ENCODE measurements at places on chromosomes 2 and 18.

- no peak for DNase-seq
These were observed 42.2 kb downstream of the TAF4B start for GRCh38 chr18:26268454-26268853.

- DNase-seq: no peak
These were observed 515.2 kb upstream of the FANCL start for GRCh38 chr2:58756336-58756735.

DNA sequence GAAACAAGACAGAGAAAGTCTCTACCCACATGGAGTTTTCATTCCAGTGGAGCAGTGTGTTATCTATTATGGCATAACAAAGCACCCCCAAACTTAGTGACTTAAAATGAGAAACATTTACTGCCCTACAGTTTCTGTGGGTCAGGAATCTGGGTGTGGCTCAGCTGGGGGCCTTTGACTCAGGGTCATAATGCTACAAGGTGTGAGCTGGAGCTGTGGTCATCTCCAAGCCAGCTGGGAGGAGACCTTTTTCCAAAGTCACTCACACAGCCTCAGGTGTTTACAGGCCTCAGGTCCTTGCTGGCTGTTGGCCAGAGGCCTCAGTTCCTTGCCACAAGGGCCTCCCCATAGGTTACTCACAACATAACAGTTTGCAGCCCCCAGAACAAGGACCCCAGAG is 169.2 kb downstream of the ETAA1 start:
- DNase-seq: no peak

GRCh38 chr2:207230261-207231105 is 64.7 kb upstream of the KLF7 start:
- DNase-seq: no peak

- no peak for DNase-seq
These were observed 38.8 kb upstream of the ERMN start for GRCh38 chr2:157364257-157364974.

DNA sequence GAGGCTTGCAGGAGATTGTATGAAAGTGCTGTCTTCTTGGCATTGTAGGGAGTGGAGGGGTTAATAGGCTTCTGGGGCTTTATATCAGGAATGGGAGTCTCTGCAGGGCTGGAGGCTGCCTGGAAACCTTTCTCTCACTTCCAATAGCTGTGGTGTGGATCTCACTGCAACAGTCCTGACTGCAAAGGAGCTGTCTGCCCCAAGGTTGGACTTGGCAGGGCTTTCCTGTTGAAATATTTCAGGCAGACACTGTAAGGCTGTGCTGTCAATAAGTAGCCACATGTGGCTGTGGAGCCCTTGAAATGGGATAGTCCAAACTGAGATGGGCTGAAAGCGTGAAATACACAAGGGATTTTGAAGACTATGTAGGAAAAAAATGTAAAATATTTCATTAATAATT is 399.1 kb upstream of the SPRED2 start:
- no peak for DNase-seq

GRCh38 chr2:119263656-119264055 is 40.0 kb downstream of the STEAP3 start:
- DNase-seq: no peak

GRCh38 chr2:158890296-158890905 is 78.0 kb upstream of the TANC1 start:
- no peak for DNase-seq

DNA sequence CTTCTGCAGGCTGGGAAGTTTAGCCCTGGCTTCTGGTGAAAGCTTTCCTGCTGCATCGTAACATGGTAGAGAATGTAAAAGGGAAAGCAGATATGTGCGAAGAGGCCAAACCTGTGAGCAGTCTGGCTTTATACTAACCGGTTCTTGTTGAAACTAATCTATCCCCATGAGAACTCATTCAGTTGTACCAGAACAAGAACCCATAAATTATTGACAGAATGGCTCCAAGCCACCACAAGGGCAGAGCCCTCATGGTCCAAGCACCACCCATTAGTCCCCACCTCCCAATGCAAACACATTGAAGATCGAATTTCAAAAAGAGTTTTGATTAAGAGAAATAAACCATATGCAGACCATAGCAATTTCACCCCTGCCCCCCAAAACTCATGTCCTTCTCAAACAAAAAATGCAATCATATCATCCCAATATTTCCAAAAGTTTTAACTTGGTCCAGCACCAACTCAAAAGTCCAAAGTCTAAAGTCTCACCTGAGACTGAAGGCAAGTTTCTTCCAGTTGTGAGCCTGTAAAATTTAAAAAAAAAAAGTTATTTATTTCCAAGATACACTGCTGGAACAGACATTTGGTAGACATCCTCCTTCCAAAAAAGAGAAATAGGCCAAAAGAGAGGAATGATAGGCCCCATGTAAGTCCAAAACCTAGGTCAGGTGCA is 318.9 kb downstream of the CNTNAP5 start:
- no peak for DNase-seq

DNA sequence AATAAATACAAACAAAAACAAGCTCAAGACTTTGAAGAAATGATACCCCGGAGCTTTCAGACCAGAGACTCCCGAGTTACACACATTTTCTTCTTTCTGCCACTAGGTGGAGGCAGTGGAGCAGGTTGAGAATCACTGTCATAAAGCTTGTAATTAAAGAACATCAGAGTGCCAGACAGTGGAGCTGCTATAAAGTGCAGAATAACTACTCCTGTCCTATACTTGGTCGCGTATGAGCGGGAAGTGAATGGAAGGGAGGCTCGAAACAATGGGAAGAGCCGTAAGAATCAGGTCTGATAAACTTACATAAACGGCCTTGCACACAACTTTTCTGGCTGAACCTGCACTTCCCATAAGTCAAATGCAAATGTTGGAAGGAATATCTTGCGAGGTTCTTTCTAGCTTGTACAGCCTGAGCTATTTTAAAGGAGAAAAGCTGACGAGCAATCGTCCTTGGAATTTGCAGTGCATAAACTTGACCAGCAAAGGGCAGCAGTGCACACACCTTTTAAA is 189.0 kb downstream of the RPIA start:
- peak; percentile 46 for DNase-seq

GRCh38 chr18:6741232-6741663 is 11.7 kb downstream of the ARHGAP28 start:
- DNase-seq: no peak

- DNase-seq: no peak
These were observed 59.5 kb downstream of the PUM2 start for GRCh38 chr2:20291106-20291564.

GRCh38 chr2:125559186-125559585 is 1096.8 kb upstream of the GYPC start:
- DNase-seq: no peak

GRCh38 chr2:127040169-127040568 is 66.8 kb downstream of the BIN1 start:
- DNase-seq: no peak

DNA sequence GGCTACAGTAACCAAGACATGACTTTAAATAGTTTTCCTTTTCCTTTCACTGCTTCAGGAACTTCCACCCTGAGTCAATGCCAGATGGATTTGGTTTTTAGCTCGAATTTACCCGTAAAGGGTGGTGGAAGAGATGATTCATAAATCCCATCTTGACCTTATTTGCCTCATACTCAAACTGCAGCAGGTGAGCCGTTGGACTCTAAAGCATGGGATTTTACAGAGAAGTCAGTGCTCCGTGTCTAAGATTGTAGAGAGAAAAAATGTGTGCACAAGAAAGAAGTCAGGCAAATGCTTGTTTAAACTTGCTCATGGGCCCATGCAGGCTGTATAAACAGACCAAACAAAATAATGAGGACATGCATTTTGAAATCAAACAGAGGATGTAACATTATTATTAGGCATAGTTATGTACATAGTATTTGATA is 369.7 kb upstream of the TRIB2 start:
- DNase-seq: no peak

DNA sequence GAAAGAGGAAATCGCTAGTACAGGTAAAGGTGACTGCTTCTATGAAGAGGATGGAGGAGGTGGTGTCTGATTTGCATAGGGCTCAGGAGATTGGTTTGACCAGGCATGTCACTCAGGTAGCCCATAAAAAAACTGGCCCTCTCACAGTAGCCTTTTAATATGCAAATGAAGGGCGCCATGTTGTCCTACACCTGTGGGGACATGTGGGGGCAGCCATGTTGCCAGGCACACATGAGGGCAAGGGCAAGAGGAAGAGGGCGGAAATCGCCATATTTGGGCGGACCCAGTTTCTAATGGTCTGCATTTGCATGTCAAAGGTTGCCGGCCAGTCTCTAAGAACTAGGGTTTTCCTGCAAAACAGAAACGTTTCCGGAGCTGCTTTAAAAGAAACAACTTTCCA is 1330.6 kb downstream of the DSC3 start:
- no peak for DNase-seq

DNA sequence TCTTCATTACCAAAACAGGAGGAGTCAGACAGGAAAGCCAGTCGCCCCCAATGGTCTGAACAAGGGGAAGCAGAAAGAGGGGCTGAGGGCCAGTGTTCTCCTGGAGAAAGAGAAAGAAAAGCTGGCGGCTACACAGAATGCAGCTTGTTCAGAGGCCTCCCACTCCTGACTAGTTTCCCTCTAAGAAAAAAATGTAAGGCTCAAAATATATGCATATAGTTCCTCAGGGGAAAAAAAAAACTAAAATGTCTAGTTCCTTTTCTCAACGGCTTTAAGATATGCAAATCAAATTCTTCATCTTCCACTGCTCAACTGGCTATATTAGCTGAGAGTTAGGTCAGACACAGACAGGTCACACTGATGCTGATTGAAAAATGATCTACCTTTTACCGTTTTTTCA is 18.6 kb downstream of the MBOAT2 start:
- no peak for DNase-seq

DNA sequence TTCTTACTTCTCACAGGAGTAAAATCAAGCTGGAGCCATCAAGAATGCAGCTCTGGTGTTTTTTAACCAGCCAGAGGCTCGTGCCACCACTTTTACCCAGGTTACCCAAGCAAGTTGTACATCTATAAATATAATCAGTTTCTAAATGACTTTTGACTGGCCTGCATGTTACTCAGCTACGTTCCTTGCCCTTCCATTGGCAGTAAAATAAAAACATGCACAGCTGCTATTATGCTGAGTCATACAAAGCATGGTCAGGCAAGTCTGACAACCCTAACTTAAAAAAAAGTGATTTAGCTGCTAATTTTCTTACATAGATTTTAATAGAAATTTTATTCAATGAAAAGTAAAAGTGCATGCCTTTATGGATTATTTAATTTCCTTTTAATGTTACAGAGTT is 111.7 kb upstream of the CSRNP3 start:
- no peak for DNase-seq

- DNase-seq: no peak
These were observed 49.1 kb upstream of the MAPRE3 start for GRCh38 chr2:26921323-26921722.

DNA sequence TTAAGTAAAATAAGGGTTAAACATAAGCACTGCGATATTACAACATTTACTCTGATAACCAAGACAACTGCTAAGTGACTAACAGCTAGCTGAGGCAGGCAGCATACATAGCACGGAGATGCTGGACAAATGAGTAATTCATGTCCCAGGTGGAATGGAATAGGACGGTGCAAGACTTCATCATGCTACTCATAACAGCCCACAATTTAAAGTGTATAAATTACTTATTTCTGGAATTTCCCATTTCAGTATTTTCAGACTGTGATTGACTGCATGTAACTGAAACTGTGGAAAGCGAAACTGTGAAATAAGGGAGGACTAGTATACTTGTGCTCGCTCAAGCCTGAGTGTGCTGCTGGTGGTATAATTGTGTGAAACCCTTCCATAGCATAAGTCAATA is 12.9 kb downstream of the IER3IP1 start:
- DNase-seq: no peak

DNA sequence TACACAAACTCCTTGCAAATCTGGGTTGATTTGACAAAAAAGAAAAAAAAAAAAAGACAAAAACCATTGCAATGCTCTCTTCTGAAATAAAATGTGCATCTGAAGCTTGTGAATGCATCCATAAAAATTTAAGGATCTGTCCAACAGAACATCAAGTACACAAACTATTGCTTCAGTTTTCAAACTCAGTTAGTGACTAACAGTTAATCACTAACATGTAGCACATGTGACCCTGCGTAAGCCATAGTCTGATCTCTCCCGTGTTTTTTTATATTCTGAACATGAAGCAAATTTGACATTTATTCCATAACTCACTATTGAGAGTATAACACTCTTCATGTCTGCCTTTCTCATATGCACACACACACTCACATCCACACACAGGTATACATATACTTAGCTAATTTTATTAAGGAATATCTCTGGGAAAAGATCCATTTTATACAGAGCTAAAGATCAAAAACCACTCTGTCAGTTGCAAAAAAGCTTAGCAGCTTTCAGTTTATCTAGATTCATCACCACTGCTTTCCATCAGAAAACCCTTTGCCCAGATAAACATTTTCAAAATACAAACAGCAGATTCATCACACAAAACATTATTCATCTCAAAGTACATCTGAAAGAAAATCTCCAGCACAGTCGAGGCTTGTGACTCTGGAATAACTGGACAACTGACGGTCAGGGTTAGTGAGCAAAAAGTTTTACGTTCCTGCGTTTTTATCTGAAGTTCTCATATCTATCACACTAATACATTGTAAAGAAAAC is 1000.4 kb upstream of the ACVR2A start:
- DNase-seq: no peak

- no peak for DNase-seq
These were observed 2.1 kb upstream of the HAAO start for GRCh38 chr2:42794271-42795046.

DNA sequence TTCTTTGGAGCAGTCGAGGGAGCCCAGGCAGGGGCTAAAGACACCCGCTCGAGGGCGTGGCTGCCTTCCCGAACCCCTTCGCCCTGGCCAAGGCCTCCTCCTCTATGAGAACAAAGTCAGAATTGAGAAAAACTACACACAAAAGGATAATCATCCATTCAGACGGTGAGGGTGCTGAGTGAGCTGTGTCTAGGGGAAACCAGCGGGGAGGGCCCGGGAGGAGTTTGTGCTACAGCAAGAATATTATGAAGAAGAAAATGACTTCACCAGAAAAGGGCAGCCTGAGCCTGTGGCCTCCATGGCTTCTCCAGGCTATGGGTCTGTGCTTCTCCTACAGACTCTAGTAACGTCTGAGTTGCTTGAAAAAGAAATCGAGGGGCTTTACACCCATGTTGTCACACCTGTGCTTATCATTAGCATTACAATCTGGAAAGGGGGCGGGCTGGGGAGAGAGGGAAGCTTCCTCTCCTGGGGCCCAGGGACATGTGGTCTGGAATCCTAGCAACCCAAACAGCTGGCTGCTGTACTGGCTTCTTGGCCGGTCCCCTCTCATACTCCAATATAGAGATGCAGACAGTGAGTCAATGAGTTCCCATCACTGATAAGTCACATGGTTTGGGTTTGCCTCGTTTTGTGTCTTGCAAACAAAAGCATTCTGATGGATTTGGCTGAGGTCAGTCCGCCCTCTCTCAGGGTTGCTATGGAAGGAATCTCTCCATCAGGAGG is 52.0 kb upstream of the ARL4C start:
- no peak for DNase-seq

Measured in CD4-positive, alpha-beta T cell treated with Interleukin-1 beta for 1 hour (primary cell).